CD8-positive, alpha-beta T cell (primary cell): ENCODE measurements at places on chromosomes 1 and 21.

GRCh38 chr1:78501203-78501602 lies 10.4 kb downstream of the PTGFR start:
- DNase-seq = no peak

GRCh38 chr1:205315008-205315618 lies 6.4 kb downstream of the NUAK2 start:
- DNase-seq = peak; percentile 45

DNA sequence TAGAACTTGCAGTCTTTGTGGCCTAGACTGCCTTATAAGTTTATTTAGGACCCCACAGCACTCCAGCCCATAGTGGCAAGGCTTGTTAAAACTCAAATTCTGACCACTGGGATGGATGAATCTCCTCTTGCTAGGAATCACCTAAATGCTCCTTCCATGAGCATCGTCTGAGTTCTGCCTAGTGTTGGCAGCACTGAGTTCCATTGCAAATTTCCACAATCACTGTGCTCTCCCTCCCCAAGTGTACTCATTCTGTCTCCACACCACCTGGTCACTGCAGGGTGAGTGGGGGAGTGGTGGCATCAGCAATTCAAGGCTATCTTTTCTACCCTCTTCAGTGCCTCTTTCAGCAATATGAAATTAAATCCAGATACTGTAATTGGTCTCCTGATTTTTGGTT lies 46.7 kb upstream of the PTBP2 start:
- DNase-seq = no peak

DNA sequence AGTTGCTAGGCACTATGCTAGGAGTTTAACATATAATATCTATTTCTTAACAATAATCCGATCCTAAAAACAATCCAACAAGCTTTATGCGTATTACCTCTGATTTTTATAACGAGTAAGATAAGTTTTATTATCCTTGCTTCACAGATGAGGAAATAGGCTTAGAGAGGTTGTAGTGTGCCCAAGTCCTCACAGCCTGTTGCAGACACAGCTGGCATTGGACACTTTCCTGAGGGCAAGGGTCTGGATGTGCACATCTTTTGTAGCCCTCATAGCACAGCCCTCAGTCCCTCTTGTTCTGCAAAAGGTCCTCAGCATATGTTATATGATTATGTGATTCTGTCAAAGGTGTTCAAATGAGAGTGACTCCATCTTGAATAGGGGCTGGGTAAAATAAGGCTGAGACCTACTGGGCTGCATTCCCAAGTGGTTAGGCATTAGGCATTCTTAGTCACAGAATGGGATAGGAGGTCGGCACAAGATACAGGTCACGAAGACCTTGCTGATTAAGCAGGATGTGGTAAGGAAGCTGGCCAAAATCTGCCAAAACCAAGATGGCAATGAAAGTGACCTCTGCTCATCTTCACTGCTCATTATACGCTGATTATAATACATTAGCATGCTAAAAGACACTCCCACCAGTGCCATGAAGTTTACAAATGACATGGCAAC lies 75.7 kb upstream of the F3 start:
- no peak for DNase-seq

DNA sequence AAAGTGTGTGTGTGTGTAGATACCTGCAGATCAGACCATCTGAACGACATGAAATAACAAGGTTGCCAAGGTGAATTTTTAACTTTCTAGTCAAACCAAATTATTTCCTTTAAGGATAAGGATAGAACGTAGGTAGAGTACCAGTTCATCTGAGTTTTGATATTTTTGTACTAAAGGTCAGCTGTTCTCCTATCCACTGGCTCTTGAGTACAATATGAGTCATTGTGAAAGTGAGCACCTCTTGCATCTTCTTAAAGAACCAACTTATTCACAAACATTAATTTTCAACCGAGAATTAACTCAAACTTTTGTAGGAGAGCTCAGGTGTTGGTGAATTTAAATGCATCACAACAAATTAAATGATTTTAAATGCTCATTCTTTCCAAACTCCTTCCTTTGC lies 71.5 kb downstream of the IFI44 start:
- no peak for DNase-seq
